ENCODE measurements at places on chromosomes 1 and 21.
A peak's percentile ranks its signal among the peaks of the same experiment; 100 is the strongest.

DNA sequence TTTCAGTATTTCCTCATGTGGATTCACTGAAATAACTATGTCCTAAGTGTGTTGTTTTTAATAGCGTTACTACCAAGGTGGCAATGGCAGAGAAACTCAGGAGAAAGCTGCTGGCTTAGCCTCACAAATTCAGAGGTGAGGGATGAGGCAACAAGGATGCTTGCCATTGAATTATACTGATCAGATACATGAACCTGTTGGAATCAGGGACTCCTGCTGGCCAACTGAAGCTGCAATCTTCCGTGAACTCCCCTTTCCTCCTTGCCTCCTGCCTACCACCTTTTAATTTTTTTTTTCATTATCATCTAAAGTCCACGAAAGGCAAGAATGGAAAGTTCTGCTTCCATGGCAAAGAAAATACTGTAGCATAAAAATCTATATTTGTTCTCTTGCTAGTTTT lies 254.7 kb downstream of the NFIA start:
- DNase-seq, result no peak

DNA sequence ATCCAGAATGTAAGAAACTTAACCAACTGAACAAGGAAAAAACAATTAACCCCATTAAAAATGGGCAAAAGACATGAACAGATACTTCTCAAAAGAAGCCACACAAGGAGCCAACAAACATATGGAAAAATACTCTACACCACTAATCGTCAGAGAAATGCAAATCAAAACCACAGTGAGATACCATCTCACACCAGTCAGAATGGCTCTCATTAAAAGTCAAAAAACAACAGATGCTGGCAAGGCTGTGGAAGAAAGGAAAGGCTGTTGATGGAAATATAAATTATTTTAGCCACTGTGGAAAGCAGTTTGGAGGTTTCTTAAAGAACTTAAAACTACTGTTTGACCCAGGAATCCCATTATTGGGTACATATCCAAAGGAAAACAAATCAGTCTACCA lies 51.2 kb downstream of the RGS4 start:
- no peak for DNase-seq

- DNase-seq, result no peak
Observed at GRCh38 chr1:176720838-176721237, 257.9 kb downstream of the PAPPA2 start.

DNA sequence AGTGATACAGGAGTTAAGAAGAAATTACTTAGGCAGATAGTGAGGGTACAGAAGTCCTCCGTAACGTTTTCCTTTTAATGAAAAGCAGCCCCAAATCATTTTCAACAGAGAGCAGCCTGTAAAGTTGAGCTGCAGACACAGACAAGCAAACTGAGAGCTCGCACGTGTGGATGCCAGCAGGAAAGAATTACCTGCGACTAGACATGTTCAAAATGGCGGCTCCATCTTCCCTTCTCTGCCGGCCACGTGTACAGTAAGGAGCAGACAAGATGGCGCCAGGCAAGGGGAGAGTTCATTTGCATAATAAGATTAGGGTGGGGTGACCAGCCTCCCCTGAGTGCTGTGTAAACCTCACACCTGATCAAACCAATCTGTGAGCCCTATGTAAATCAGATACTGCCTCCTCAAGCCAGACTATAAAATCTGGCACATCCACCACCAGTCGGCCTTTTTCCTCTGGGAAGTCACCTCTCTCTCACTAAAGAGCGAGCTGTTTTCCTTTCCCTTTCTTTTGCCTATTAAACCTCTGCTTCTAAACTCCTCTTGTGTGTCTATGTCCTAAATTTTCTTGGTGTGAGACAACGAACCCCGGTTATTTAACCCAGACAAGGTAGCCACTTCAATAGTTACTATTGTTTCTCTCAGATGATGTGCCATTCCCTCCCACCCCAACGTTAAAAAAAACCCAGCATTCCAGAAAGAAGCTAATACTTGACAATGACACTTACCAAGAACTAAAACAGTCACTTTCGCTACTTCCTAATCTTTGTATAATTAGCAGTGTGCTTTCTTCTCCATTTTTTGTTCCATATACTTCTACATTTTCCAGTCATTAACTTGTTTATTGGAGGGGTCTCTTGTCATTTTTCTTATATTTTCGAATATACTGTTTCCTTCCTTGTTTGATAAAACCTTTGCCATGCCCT lies 27.4 kb downstream of the DUSP10 start:
- DNase-seq, result no peak

- DNase-seq, result no peak
Observed at GRCh38 chr1:229133151-229133550, 137.8 kb upstream of the RAB4A start.

GRCh38 chr1:93878889-93879586 lies at the start of gene DNTTIP2:
DNTTIP2 (minus strand) TSS chr1:93879206; CDS start chr1:93879148, 58 bp downstream.
- peak; percentile 76 for DNase-seq

DNA sequence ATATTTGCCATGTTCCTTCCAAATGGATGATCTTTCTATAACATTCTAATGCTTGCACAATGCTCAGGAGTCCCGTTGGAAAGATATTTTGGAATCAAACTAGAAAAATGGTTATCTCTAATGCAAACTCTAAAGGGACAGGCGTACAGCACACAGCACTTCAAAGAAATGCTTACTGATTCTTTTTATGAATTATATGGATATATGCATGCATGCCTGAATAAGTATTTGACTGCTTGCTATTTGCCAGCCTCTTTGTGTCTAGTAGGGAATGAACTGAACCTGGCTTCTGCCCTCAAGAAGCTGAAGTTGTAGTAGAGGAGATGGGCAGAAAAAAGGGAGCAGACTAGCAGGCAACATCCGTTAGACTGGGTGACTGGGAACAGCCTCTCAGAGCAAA lies 48.1 kb downstream of the PCSK9 start:
- no peak for DNase-seq

Measured in SW 1271 (cell line).